ENCODE measurements at places on chromosomes 3 and 15. TPM values are rescaled to one million over a fixed set of nuclear protein-coding genes. Genes with fewer than 3 reads are reported as not detected.
A peak's percentile ranks its signal among the peaks of the same experiment; 100 is the strongest.

FAM131A gene
- 53.2 TPM for total RNA-seq

LRRC2 gene
- total RNA-seq, result 81.9 TPM

DGKG gene
- 29.2 TPM for total RNA-seq

HDC gene
- total RNA-seq, result 0.88 TPM

SEMA3B gene
- 27.1 TPM for total RNA-seq

DNA sequence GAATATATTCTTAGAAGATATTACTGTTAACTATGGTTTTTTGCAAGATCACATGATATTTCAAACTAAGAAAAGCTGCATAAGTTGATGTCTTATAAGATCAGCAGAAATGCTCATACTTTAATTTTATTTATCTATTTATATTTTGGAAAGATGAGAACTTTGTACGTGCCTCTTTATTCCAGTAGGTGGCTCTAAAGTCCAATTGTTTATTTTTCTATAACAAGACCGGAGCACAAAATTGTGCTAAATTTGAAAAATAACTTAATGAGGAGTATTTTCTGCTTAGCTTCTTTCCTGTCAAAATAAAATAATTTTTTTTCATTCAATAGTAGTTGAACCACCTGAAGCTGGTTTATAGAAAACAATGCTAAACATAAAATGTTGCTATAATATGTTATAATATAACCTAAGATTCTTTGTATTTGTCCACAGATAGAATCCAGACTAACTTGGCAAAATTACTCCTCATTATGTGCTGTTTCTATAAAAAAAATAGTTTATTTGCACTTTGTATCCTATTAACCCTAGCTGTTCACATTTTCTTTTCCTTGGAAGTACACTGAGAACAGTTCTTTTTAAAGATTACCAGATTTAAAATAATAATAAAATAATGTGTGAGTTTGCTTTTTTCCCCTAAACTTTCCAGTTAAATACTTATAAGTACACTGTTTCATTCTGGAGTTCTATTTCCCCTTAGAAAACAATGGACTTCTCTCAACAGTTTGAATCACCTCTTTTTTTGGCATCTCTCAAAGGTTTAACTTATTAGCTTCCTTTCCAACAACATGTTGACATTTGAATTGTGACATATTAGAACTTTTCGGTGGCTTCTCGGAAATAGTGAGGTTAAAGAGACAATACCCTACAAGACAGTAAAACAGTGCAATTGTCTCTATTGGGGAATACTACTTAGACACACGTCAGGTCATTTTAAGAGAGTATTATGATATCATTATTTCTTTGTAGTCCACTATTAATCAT is 530.0 kb downstream of the MECOM start:
- DNase-seq, result no peak

GRCh38 chr3:126959921-126960603 is 22.9 kb upstream of the PLXNA1 start:
- DNase-seq, result no peak

GRCh38 chr3:132254076-132254755 is 63.0 kb upstream of the ACP3 start:
- no peak for DNase-seq

DNA sequence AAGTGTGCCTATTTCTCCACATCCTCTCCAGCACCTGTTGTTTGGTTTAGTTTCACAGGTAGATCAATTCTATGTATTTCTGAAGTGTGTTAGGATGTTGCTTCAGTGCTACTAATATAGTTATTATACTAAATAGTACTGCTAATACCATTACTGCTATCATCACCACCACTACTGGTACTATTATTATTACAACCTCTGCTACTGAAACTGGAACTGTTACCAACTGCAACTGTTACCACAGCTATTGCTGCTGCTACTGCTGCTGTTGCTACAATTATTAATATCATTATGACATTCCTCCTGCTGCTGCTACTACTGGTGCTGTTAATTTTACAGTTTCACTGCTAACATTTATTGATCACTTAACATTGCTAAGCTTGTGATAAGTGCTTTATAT is 8.3 kb upstream of the LMOD3 start:
- no peak for DNase-seq

GRCh38 chr15:99481951-99482230 is 83.9 kb upstream of the MEF2A start:
- no peak for DNase-seq

- no peak for DNase-seq
Measured at GRCh38 chr15:25971053-25971452, 107.9 kb upstream of the ATP10A start.

DNA sequence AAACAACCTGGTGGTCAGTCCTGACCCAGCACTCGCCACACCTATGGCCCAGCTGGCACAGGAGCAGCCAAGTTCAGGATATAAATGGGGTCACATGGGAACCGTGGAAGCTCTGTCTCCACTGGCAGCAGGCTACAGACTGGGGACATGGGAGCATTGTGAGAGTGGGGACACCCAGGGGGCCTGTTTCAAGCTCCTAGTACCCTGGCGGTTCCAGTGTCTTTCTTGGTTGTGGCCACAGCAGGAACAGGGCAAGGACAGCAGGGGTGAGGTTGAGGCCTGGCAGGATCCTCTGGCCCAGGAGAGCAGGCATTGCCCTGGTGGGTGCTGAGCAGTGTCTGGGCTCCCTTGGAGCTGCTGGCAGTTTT is 1.9 kb downstream of the CSK start:
- DNase-seq, result no peak

- DNase-seq, result no peak
Measured at GRCh38 chr3:139213936-139214335, 129.9 kb upstream of the MRPS22 start.

DNA sequence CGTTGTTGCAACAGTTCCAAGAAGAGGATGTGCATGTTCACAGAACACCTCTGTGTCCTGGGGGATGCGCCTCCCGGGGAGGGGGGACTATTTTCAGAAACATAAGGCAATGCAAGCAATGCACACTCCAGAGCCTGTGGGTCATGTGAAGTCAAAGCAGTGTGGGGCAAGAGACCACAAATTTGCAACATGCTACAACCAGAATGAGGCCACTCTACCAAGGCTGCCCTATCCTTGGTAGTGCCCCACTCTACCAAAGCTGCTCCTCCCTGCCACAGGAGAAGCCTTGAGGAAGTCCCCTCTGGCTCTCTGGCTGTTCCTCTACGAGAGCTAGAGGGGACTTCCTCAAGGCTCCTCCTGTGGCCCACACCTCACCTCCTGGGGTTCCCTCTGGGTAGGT is 8.4 kb upstream of the NR2C2 start:
- no peak for DNase-seq

DNA sequence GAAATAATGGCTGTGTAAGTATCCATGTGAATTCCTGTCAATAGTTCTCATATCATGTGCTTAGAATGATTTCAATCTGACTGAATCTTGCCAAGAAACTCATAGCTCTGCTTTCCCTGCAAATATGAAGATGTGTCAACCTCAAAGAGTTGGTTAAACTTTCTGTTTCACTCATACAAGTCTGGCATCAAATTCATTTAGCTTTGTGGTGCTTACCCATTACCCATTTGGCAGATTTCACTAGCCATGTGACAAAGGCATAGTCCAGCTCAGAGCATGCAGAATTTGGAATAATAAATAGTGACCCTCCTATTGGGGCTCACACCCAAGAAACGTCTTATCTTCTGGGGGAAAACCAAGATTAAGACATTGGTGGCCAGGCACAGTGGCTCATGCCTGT is 256.6 kb upstream of the TPRG1 start:
- DNase-seq, result no peak

- no peak for DNase-seq
Measured at GRCh38 chr3:72657666-72658065, 190.6 kb downstream of the SHQ1 start.

DNA sequence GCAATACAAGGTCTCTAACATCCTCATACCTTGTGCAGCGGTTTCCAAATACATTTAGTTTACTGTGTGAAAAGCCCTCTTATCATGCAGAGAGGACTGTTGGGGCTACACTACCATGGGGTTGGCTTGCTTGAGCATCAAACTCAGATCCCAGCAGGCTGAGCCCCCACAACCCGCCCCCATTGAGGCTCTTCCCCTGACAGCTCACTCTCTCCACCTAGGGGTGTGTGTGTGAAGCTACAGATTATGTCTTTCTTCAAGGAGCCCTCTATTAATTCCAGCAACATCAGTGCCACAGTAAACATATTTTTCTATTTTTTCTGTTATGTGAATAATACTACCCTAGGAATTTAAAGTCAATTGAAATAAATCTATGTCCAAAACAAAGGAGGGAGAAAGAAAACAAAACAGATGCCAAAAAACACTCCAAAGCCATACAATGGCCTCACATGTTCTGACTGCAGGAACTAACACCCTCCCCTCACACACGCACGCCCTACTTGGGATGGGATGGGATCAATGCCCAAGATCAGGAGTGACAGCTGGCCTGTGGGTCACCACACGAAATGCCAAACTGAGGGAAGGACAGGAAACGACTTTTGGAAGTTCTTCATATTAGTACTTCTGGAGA is 14.7 kb downstream of the TM4SF4 start:
- DNase-seq, result no peak

- DNase-seq, result no peak
Measured at GRCh38 chr3:119243712-119244111, 3.0 kb upstream of the B4GALT4 start.

- no peak for DNase-seq
Measured at GRCh38 chr3:171126478-171127209, 100.1 kb upstream of the SLC2A2 start.

DNA sequence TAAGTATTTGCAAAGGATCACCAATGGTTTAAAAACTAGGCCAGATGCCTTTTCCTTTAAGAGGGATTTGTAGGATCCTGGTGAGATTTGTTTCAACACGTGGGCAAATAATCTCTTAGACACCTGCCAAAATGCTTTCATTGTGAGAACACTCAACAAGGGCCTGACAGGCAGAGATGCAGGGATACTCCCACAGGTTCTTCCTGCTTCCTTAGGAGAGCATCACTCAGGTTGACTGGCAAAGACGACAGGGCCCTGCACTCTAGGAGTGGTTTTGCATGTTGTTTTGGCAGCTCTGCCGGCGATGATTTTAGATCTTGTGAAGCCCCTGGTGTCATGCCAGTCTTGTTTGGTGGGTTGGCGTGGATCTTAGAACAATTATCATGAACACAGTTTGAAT is 184.5 kb downstream of the NR1D2 start:
- no peak for DNase-seq

GRCh38 chr3:129315223-129315997 is 36.7 kb downstream of the HMCES start:
- peak; percentile 37 for DNase-seq

DNA sequence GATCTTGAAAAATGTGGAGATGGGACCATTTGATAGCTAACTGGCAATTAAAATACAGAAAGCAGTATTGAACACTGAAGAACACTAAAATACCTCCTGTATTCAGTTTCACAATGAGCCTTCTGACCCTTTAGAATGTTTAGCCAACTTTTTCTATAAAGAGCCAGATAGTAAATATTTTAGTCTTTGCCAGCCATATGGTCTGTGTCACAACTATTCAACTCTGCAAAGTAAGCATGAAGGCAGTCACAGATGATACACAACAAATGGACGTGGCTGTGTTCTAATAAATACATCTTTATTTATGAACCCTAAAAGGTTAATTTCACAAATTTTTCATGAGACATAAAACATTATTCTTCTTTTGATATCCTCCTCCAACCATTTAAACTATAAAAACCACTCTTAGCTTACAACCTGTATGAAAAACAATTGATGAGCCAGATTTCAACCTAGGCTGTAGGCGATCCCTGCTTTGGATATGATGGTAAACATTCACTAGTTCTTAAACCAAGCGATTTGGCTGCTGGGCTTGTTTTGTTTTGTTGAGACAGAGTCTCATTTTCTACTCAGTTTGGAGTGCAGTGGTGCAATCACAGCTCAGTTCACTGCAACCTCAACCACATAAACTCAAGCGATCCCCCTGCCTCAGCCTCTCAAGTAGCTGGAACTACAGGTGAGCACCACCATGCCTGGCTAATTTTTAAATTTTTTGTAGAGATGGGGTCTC is 13.6 kb upstream of the CSPG5 start:
- no peak for DNase-seq

GRCh38 chr3:179695672-179696313 is 43.0 kb downstream of the USP13 start:
- no peak for DNase-seq

GRCh38 chr15:48486228-48486627 is 155.0 kb downstream of the DUT start:
- no peak for DNase-seq

- DNase-seq, result no peak
Measured at GRCh38 chr15:57358571-57358970, 17.7 kb upstream of the CGNL1 start.

DNA sequence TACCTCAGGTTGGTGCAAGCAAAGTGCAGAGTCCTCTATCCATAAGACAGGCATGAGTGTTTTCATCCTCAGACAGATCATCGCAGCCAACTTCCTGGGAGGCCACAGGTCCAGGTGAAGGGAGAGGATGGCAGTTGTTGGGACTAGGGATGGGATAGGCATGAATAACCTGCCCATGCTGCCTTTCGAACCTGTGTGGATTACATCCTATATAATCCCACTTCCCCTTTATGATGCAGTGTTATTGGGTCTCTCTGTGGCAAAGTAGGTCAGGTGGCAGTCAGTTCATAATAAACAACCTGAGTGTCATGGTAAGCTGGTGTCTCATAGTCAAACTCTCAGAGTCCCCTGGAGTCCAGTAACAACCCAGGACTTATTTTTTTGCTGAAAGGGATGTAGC is 40.4 kb downstream of the CCR3 start:
- no peak for DNase-seq

DNA sequence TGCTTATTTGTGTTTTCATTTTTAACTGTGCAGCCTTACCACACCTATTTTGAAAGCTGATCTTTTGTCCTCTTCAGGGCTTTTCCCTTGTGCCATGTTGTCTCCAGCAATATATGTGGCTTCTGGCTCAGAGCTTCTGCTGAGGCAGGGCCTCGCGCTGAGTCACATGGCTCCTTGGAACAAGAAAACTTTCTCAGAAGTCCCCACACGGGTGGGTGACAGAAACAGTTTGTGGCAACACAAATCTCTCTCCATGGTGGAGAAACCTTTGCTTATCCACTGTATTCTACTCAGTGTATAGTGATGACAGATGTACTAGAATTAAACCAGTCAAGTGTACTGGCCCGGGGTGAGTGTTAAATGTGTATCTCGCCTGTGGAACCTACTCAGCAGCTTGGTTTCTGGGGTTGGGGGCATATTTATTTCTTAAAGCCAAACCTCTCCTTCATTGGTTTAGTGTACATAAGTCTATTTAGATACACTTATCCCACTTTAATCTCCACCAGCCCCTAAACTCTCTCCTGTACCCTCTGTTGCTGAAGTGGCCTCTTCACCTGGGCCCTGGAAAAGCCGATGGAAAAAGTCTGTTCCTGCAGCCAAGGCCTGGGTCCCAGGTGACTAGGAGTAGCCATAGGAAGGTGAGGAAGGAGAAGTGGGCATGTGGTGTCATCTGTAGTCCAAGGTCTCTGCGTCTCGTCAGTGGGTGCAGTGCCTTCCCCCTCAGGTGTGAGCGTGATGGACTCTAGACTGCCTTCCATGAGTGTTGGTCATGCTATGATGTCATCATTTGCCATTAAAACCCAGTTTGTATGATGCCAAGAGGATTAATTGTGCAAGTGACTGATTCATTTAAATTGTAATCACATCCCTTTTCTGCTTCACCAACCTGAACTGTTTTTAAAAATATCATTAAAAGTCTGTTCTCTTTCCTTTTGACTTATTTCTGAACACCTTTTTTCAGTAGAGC is 3.2 kb upstream of the FBXL22 start:
- DNase-seq, result no peak
